ENCODE measurements at places on chromosomes 2 and 18. TPM values are rescaled to one million over a fixed set of nuclear protein-coding genes. Genes with fewer than 3 reads are reported as not detected.
A peak's percentile ranks its signal among the peaks of the same experiment; 100 is the strongest.

GRCh38 chr2:6773694-6774044 is 92.0 kb downstream of the CMPK2 start:
- DNase-seq: no peak
- peaks cover 5% of the 10 kb centered on the region for H3K4me1 ChIP-seq
- peaks cover 29% of the 10 kb centered on the region for H3K27me3 ChIP-seq
- no peak overlapping the region for H3K4me3 ChIP-seq

DNA sequence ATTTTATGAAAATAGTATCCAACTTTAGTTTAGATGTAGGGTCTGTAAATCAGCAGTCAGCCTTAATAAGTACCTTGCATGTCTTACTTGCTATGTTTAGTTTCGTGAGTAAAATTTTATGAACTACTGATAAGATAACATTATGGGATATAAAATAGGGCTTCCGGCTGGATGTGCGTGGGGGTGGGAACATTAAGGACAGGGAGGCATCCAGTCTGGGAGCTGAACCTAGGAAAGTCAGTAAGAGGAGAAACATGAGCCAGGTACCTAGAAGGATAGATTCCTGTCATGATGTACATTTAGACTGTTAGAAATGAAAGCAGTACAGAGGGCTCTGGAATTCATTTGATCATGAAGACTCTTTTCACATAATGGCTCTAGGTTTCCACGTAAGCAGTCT is 12.7 kb upstream of the KCNJ13 start:
- H3K36me3 ChIP-seq: no peaks in the 10 kb centered on the region
- peak; percentile 37 for DNase-seq
- peaks cover 5% of the 10 kb centered on the region for H3K4me1 ChIP-seq
- no peaks in the 10 kb centered on the region for H3K27me3 ChIP-seq
- no peak overlapping the region for H3K27ac ChIP-seq

DNA sequence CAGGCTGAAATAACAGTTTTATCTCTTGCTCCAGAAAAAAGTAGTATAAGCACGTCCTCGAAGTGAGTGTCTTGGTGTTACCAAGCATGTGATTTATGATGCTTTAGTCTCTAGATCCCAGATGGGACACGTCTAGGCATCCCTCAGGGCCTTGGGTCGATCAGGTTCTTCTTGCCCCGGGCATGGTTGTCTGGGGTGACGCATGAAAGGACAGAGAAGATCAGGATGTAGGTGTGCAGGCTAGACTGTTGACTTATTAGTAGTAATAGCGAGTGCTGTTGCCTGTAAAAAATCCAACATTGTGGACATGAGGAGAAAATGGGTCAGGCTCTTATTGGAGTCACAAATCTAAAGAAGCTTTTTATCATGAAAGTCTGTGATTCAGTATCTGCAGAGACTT is 94.0 kb upstream of the NFU1 start:
- H3K27ac ChIP-seq: no peak overlapping the region
- peaks cover 36% of the 10 kb centered on the region for H3K36me3 ChIP-seq
- H3K4me1 ChIP-seq: no peaks in the 10 kb centered on the region
- H3K27me3 ChIP-seq: no peaks in the 10 kb centered on the region
- DNase-seq: no peak

MAPK4 gene
- total RNA-seq: 20.1 TPM

GCG gene
- total RNA-seq: not detected

CNDP1 gene
- total RNA-seq: not detected

- H3K4me1 ChIP-seq: peaks cover 7% of the 10 kb centered on the region
- DNase-seq: no peak
- H3K27ac ChIP-seq: no peak overlapping the region
These were observed 323.4 kb upstream of the THUMPD2 start for GRCh38 chr2:40102447-40102846.

TNS1 gene
- 328 TPM for total RNA-seq

EDAR gene
- 0.14 TPM for total RNA-seq

DNA sequence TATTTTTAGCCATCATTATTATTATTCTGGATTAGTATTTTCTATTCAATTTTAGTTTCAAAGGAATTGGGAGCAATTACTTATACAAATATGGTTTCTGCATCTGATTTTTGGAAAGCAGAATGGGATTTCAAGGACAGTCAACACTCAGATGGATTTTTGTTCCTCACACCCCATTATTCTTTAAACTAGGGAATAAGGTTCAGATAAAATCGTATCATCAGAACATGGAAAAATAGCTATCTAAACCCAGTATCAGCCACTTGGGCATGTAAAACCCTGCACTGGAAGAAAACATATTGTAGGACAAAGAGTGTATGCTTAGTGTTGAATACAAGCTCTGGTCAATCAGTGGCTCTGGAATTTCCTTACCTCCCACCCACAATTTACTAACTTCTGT is 452.5 kb downstream of the ZNF516 start:
- no peak for DNase-seq
- H3K36me3 ChIP-seq: no peaks in the 10 kb centered on the region
- H3K4me1 ChIP-seq: no peaks in the 10 kb centered on the region
- H3K27ac ChIP-seq: no peak overlapping the region

DNA sequence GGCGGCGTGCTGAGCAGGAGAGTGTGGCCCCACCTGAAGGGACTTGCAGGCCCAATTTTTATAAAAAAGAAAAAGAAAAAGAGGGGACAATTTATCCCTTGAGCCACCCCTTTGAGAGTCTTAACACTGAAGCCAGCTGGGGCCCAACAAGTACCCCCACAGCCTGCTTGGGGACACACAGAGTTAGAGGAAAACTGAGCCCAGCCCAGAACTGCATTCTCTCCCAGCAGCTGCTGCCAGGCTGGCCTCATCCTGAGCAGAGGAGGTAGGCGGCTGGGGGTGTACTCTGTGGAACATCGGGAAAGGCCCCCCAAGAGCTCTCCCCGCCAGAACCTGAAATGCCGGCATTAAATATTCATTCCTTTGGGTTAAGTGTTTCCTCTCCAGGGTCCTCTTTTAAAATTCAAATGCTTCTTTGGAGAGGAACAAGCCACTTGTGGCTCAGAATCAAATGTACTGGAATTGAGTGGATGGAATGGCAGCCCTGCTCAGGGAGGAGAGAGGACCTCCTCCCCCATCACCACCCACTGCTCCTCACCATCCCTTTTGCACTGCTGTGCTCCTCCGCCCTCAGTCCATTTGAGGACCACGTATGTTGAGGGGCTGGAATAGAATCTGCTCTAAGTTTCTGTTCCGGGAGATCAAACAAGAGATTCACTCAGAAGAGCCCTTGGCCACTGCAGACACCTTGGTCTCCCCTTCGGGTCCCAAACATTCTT is 45.6 kb downstream of the C1QL2 start:
- DNase-seq: no peak
- no peaks in the 10 kb centered on the region for H3K36me3 ChIP-seq
- H3K27ac ChIP-seq: no peak overlapping the region
- H3K27me3 ChIP-seq: peaks cover 19% of the 10 kb centered on the region

GRCh38 chr2:47891369-47892337 is 14.6 kb downstream of the FBXO11 start:
- H3K4me1 ChIP-seq: peaks cover 6% of the 10 kb centered on the region
- H3K36me3 ChIP-seq: no peaks in the 10 kb centered on the region
- no peak overlapping the region for H3K4me3 ChIP-seq
- H3K27me3 ChIP-seq: no peaks in the 10 kb centered on the region

GRCh38 chr2:212721026-212721451 is 182.4 kb upstream of the ERBB4 start:
- no peak overlapping the region for H3K27ac ChIP-seq
- no peaks in the 10 kb centered on the region for H3K36me3 ChIP-seq
- no peaks in the 10 kb centered on the region for H3K4me1 ChIP-seq

DNA sequence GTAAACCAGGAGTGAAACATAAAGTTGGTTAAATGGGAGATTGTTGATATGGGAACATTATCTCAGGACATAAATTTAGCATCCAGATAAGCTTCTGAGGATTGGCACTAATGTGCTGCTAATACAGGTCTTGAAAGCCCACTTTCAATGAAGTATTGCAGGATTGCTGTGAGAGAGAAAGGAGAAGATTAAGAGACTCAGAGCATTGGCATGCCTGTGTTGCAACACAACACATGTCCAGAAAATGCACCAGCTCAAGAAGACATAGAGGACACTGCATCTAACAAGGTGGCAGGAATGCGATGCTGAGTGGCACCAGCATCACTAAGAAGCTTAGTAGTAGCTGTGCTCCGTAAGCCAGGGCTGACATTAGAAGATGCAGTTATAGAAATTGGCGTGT is 728.9 kb downstream of the SUCLG1 start:
- no peak overlapping the region for H3K27ac ChIP-seq
- H3K36me3 ChIP-seq: no peaks in the 10 kb centered on the region
- no peak for DNase-seq
- H3K4me3 ChIP-seq: no peak overlapping the region

DNA sequence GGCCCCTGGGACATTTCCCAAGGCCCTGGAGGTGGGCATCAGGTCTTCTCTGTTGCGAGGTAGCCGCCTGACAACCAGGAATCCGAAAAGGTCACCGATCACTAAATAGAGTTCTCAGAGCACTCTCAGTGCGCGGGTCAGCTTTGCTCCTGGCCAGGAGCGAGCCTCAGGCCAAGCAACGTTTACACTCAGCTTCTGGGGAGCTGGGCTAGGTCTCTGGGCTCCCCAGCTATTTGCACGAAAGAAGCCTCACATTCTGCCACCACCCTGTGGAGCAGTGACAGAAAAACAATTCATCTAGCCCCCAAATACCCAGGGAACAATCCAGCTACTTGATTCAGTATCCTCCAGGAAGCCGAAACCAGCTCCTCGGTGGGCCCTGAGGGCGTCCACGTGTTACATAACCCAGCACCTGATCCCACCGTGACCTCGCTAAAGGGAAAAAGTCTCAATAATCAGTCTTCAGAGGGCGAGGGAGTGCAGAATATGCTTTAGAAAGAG is 3.3 kb downstream of the SH3BP4 start:
- H3K27me3 ChIP-seq: peaks cover 15% of the 10 kb centered on the region
- no peak for DNase-seq
- peaks cover 3% of the 10 kb centered on the region for H3K4me1 ChIP-seq
- no peaks in the 10 kb centered on the region for H3K36me3 ChIP-seq
- no peak overlapping the region for H3K4me3 ChIP-seq

GRCh38 chr18:33745151-33745795 is 167.3 kb downstream of the ASXL3 start:
- no peaks in the 10 kb centered on the region for H3K4me1 ChIP-seq
- no peak overlapping the region for H3K27ac ChIP-seq
- no peak for DNase-seq
- H3K4me3 ChIP-seq: no peak overlapping the region
- H3K36me3 ChIP-seq: no peaks in the 10 kb centered on the region
- no peaks in the 10 kb centered on the region for H3K27me3 ChIP-seq

- H3K4me1 ChIP-seq: no peaks in the 10 kb centered on the region
- H3K4me3 ChIP-seq: peak overlapping the region; percentile 58
- peak overlapping the region; percentile 74 for H3K27ac ChIP-seq
- H3K36me3 ChIP-seq: no peaks in the 10 kb centered on the region
- peak; percentile 78 for DNase-seq
These were observed 18.6 kb upstream of the NCL start for GRCh38 chr2:231482806-231483391.

DNA sequence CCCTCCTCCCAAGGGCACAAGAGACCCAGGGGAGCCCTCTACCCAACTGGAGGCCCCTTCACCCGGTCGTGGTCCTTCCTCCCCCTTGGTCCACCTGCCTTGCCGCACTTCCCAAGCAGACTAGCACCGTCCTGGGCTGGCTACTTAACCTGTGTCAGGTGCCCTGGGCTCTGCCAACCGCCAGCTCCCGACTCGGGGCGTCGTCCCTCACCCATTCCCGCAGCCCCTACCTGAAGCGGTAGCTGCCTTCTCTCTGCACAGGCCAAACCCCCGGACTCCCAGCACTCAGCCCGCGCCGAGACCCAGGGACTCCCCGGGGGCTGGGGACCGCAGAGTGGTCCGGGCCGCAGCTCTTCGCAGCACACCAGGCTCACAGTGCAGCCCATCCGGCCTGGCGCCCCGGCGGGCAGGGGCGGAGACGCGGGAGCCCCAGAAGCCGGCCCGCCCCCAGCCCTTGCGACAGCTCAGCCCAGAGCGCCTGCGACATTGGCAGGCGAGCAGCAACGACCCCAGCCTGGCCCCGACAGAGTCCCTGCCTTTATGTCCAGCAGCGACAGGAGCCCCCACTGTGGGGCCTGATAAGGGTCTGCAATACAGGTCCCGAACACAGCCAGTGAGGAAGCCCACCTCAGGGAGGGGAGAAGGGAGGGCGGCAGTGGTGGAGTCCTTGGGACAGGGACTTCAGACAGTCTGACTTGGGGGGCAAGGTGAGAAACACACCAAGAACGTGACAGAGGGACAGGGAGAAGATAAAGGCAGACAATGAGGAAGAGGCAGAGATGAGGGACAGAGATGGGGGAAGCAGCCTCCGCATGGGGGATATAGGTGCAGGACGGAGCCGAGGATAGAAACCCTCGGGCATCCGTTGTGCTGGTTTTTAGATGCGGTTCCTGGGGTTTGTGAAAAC is 31.0 kb upstream of the TNS1 start:
- no peak overlapping the region for H3K27ac ChIP-seq
- peaks cover 18% of the 10 kb centered on the region for H3K27me3 ChIP-seq
- DNase-seq: no peak
- H3K36me3 ChIP-seq: no peaks in the 10 kb centered on the region

DNA sequence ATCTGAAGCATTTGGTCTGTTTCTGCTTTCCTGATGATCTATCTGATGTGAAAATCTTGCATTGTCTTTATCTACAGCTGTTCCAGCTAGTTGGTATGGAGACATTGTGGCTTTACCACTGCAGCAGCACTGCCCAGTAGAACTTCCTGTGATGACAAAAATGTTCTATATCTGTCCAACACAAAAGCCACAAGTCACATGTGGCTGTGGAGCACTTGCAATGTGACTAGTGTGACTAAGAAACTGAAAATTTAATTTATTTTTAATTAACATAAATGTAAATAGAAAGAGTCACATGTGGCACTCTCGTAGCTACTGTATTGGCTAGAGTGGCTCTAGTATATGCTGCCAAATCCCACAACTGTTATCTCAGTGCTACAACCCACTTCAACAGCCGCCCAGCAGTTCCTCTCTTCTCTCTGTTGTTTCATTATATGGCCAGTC is 425.7 kb downstream of the SETBP1 start:
- H3K4me3 ChIP-seq: no peak overlapping the region
- no peaks in the 10 kb centered on the region for H3K36me3 ChIP-seq
- DNase-seq: peak; percentile 37
- no peaks in the 10 kb centered on the region for H3K4me1 ChIP-seq

DNA sequence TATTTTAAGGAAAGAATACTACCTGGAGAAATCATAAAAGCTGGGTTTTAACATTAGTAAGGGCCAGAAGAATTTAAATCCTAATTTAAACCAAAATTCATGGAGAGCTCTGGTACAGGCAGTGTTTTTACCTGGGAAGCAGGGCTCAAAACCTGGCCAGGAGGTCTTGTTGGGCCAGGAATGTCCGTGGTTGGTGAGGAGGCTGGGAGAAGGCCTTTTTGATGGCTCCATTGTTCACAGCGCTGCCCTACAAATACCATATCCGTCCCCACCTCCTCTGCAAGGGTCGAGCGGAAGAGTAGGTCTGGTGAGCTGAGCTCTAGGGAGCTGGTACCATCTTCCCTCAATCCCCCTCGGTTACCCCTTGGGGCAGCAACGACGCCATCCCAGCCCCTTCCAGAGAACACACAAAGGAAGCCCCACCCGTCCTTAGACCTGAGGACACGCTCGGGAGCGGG is 10.9 kb upstream of the HOXD1 start:
- no peaks in the 10 kb centered on the region for H3K4me1 ChIP-seq
- DNase-seq: no peak
- H3K4me3 ChIP-seq: peak overlapping the region; percentile 43
- H3K36me3 ChIP-seq: no peaks in the 10 kb centered on the region

GRCh38 chr2:168090366-168091135 is 156.8 kb downstream of the STK39 start:
- H3K36me3 ChIP-seq: no peaks in the 10 kb centered on the region
- H3K4me3 ChIP-seq: no peak overlapping the region
- DNase-seq: no peak

Measured in transverse colon (tissue), 4 donors.